HFFc6 (cell line): ENCODE measurements at places on chromosomes 6 and 20.

DNA sequence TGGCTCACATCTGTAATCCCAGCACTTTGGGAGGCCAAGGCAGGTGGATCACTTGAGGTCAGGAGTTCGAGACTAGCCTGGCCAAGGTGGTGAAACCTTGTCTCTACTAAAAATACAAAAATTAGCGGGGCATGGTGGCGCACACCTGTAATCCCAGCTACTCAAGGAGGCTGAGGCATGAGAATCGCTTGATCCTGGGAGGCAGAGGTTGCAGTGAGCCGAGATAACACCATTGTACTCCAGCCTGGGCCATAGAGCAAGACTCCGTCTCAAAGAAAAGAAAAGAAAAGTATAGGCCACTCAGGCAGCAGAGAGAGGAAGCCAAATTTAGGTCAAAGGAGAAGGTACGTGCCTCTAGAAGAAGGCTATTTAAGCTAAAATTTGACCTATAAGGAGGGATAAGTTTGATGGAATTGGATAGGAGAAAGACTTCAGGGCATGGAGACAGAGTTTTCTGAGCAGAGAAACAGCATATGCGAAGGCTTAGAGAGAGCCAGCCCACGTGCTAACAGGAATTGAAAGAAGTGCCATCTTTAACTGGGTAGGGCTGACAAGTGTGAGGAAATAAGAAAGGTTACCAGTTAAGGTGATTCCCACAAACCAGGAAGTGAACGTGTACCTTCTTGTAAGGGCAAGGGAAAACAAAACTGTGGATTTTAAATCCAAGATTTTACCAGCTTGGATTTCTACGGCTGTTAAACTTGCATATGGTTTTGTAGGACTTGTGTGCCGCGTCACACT is 113.8 kb downstream of the IPCEF1 start:
- no peak for DNase-seq

GRCh38 chr6:93790981-93791380 is 371.6 kb upstream of the EPHA7 start:
- no peak for DNase-seq

DNA sequence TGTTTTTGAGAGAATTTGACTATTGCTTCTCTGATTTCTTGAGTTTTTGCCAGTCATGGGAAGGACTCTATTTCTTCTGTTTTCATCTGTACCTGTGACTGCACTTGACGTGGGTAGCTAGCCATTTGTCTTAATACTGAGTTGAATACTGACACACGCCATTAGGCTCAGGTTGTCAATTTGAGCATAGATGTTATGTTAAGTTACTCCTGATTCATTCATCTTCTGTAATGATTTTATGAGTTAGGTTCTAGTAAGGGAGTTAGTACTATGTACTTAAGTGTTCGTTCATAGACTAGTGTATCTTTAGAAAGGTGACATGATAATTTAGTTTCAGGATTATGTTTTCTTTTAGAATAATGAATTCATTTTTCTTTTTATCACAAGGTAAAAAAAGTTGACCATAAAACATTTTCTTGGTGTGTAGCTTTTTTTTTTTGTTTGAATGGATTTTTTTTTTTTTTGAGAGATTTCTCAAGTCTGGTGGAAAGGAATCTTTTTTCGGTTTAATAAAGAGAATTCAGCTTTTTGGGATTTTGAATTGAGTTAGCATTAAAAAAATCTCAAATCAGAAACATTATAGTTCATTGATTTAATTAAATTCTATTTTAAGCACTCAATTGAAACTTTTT is 1.7 kb downstream of the AFDN start:
- no peak for DNase-seq

GRCh38 chr20:14996883-14997672 is 659.7 kb upstream of the FLRT3 start:
- DNase-seq = no peak

- DNase-seq = no peak
These were observed 28.3 kb upstream of the SMIM29 start for GRCh38 chr6:34276881-34277762.
